CD8-positive, alpha-beta T cell (primary cell): ENCODE measurements at places on chromosomes 7 and 10. TPM values are rescaled to one million over a fixed set of nuclear protein-coding genes. Genes with fewer than 3 reads are reported as not detected.

HOXA11 gene
- not detected for total RNA-seq

OLAH gene
- total RNA-seq, result not detected

CNTNAP2 gene
- 0.22 TPM for total RNA-seq

OR6V1 gene
- total RNA-seq, result not detected

PRKAR2B gene
- 0.60 TPM for total RNA-seq
